ENCODE measurements at places on chromosomes 7 and 10.

- no peak for DNase-seq
Measured at GRCh38 chr10:52313933-52314821, at the start of gene DKK1. DKK1 (plus strand) TSS chr10:52314281; CDS start chr10:52314435, 154 bp downstream.

GRCh38 chr10:128958834-128959690 lies 508.0 kb upstream of the MGMT start:
- no peak for DNase-seq

DNA sequence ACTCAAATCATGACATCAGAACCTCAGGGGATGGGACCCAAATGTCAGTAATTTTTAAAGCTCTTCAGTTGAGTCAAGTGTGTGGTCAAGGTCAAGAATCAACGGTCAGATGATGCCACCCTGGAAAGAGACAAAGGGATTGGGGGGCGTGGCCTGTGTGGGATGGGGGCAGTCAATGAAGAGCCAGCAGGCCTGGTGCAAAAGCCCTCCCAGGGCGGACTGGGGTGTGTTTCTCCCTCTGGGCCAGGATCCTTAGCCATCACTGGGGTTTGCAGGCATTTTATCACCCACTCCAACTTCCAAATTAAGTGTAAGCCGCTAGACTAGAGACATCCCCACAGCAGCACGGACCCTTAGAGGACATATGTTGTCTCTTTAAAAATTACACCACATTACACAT lies 204.7 kb downstream of the USP6NL start:
- DNase-seq: no peak

GRCh38 chr7:26658389-26659084 lies 205.9 kb downstream of the SKAP2 start:
- DNase-seq: no peak

DNA sequence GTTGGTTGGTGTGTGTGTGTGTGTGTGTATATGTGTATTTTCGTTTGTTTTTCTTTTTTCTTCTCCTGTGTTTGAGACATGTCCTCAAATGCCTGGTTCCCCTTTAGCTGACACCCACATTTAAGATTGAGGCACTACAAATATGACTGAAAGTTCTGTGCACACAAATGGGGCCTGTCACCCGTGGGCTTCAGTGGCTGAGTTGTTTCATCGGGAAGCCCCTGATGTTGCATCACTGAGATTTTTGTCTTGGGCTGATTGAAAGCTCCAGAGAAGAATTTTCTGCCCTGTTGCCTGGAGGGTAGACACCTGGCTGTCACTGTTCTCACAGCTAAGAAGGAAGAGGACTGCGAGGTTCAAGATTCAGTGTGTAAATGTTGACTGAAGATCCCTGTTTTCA lies 283.8 kb upstream of the C7orf33 start:
- no peak for DNase-seq

GRCh38 chr7:159218170-159218569 lies 73.5 kb upstream of the VIPR2 start:
- no peak for DNase-seq

DNA sequence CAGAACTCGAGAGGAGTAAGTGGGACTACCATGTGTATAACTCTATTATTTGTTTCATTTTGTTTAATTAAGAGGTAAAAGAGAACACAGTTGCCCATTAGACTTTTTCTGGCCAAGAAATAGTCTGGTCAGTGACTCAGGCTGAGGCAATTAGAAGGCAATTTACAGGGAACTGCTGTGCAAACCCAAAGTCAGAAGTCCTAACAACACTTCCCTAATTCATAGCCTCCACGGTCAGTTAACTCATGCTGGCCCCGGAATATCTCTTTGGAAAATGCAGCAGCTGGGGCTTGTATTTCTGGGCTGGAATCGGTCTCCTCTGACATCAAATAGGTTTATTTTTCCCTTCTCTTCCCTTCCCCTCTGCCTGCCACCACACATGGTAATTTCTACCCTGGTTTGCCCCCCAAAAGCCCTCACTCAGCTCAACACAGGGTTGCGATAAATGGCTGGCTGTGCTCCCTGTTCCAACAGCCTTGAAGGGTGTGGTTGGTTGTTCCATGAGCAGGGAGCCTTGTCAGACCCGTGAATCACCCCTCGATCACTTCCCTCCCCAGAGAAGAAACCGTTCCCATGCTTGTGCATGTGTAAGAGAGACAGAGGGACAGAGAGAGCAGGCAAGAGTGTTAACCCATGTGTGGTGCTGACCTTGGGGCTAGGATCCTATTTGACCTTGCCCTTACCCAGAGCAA lies 5.3 kb downstream of the SH3PXD2A start:
- DNase-seq: no peak

DNA sequence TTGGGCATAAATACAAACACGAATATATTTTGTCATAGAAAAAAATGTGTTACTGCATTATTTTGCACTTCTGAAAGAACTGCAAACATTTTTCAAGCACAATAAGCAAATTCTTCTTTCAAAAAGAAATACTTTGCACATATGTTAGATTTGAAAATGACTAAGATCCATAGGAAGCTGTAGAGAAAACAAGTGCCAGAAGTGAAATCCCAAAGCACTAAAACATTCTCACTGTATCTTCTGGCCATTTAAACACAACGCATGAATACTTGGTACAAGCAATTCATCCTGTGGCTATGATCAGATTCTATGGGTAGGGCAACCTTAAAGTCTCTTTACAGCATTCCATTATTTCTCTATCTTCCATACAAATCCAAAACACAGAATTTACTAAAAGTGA lies 225.4 kb upstream of the IMMP2L start:
- no peak for DNase-seq

GRCh38 chr7:47631711-47632110 lies 49.8 kb upstream of the TNS3 start:
- no peak for DNase-seq

- DNase-seq: no peak
Measured at GRCh38 chr10:63286754-63287264, 153.7 kb downstream of the NRBF2 start.

GRCh38 chr7:876077-876971 lies at the start of gene GET4:
GET4 (plus strand) TSS chr7:876554; CDS start chr7:876646, 92 bp downstream.
- DNase-seq: peak; percentile 89

DNA sequence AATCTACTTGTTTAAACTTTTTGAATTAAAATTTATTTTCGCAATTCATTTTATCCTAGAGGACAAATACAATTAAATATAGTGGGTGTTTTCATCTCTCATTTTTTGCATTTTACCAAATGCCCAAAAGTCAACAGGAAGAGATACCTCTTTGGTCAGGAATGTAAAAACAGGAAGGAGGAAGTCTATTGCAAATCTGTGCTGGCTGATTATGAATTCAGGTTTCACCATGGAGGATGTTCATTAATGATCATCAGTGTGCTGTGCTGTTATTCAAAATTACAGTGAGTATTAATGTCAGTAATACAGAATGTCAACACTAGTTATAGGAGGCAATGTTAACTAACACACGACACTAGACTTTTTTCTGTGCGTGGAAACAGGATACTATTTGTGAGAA lies 24.7 kb downstream of the EXOC6 start:
- DNase-seq: no peak

DNA sequence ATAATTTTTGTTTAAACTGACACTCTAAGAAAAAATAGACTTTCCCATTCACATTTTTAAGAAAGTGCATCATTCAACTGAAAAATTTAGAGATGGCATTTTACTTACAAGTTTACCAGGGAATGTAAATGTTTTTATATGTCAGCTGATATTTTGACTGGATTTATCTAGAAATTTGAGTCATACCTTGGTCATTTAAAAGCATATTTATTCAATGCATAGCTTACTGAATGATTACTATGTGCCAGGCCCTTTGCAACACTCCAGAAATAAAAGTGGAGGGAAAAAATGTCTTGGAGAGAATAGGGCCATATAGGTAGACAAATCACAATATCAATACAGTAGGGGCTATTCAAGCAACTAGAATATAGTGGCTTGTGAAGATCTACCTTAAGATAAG lies 98.4 kb upstream of the FAM3C start:
- no peak for DNase-seq

DNA sequence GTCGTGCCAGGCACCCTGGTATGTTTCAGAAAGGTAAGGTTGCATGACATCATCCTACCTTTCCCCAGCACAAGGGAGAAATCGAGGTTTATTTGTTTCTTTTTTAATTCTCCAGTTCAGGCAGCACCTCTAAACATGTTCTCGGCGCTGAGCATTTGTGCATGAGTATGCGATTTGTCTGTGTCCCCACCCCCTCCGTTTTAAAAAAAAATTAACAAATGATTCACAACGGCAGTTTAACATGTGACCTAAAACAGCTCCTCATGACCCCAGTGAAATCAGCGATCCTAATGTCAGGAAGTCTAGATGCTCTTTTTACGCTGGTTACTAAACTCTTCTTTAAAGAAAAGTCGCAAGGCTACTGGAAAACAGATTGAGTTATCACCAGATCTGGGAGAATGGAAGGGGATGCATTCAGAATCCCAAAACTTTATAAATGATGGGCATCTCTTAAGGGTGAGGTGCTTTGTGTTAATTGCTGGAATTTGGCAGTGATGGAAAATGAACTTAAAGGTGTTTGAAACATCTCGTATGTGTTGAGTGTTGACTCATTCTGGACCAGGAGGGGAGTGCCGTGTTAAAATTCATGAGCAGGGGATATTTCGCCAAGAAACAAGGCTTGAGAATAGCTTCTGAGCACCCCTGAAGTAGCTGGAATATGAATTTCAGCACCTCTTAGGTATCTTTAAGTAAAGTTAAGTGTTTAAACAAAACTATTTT lies 106.8 kb upstream of the PDCD4 start:
- DNase-seq: no peak

DNA sequence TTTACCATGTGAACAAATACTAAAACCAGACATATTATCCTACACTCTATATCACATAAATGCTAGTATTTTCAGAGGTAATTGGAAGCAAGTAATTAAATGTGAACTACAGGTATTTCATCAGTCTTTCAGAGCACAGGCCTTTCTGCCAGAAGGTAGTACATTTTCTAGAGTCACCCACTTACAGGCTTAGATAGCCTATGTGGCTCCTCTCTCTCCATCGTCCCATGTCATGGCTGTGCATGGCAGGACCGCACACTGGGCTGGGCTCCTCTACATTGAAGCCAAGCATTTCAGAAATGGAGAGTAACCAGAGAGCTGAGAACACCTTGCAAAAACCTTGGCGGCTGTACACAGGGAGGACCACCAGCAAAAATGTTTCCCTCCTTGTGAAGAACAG lies 49.7 kb downstream of the GFRA1 start:
- DNase-seq: no peak

GRCh38 chr7:114937446-114937845 lies 15.6 kb downstream of the MDFIC start:
- DNase-seq: no peak

DNA sequence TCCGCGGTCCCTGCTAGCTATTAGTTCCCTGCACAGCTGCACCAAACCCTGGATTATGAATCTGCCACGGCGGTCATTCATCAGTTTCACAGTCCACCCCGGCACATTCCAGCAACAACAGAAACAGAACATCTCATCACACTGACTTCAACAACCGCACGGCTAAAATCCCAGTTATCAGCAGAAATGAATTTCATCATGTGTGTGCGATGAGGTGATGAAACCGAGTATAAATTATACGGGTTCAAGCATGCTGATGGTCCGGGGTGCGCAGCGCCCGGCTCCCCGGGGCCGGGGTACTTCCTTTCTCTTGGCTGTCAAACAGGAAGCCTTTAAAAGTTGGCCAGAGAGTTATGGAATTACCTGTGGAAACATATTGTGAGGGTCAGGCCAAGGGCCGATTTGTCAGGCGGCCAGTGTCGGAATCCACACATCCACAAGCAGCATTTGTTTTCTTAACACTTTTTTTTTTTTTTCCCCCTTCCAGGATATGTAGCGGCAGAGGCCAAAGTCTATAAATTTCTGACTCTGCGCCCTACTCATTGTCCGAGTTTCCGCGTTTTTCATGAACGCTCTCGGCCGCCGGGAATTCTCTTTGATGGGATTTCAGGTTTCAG lies 420.9 kb upstream of the MGMT start:
- no peak for DNase-seq

DNA sequence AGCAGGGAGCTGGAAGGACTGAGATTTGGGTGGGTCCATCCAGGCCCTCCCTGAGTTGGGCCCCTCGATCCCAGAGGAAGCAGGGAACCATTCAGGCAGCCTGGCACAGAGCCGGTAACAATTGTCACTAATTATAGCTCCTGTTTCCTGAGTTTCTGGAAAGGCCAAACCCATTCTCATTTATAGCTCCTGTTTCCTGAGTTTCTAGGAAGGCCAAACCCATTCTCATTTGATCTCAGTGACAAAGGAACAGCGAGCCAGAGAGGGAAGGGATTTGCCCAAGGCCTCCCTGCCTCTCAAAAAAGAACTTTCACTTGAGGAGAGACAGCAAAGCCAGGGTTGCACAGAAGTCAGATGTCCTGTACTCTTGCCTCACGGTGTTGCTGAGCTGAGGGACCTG lies 521.9 kb downstream of the TYW1 start:
- no peak for DNase-seq

GRCh38 chr7:40489844-40490602 lies 355.2 kb downstream of the SUGCT start:
- no peak for DNase-seq

DNA sequence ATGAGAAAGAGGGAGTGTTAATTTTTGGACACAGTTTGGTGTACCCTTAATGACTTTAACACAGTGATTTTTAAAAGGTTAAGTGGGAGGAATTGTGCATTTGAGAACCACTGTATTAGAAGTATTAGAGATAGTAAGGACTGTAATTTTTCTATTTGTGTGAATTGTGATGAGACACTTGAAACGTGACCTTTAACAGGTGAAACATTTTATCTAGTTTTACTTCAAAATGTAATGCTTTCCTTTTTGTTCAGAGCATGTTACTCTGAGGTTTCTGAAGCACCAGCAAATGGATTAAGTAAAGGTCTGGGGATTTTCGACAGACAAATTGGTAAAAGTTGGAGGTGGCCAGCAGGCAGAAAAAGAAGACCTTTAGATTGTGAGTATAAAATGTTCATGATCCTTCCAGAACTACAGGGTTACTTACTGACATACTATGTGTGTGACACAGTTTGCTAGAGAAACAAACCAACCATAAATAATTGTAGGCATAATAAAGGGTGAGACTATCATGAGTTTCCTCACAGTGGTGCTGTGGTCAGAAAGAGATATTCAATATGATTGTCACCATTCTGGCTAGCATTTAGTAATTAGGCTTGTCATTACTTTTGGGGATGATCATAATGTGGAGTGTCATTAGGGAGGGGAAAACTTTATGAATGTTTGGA lies 26.1 kb downstream of the LCOR start:
- no peak for DNase-seq

GRCh38 chr10:4941540-4942330 lies 21.5 kb upstream of the AKR1C1 start:
- DNase-seq: no peak

- DNase-seq: no peak
Measured at GRCh38 chr7:106139265-106140251, 27.4 kb upstream of the SYPL1 start.

GRCh38 chr10:72625276-72625607 lies 637 bp downstream of the MICU1 start:
- DNase-seq: no peak

DNA sequence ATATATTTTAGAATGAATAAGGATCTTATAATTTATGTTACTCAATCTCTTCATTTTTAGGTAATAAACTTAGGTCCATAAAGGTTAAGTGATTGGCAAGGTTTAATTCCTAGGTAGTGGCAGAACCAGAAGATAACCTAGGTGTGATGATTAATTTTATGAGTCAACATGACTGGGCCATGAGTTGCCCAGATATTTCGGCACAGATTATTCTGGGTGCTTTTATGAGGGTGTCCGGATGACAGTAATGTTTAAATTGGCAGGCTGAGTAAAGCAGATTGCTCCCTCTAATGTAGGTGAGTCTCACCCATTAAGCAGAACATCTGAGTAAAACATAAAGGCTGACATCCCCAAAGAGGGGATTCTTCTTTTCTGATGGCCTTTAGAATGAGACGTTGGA lies 1349.3 kb upstream of the CELF2 start:
- no peak for DNase-seq

Data from stimulated activated CD8-positive, alpha-beta memory T cell treated with anti-CD3 and anti-CD28 coated beads, Interleukin-7, amount 100 ng/mL, for 1 hour (primary cell).